Sciatic nerve (tissue), 2 donors: ENCODE measurements at places on chromosomes 6 and 20.

DNA sequence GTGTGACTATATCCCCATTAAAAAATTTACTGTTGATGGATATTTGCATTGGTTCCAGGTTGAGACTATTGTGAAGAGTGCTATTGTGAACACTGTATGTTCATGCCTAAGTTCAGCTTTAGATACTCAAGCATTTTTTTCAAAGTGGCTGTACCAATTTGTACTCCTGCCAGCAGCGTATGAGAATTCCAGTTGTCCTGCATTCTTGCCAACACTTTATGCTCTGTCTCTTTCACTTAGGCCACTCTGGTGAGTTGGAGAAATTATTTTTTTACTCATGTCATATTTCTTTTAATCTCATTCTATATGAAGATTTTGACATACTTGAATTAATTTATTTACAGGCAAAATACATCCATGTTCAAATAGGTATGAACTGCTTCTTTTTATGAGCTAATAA, 76.2 kb downstream of the JAG1 start:
- no peak for DNase-seq

GRCh38 chr6:159981403-159982245, 12.7 kb downstream of the IGF2R start:
- no peak for DNase-seq

DNA sequence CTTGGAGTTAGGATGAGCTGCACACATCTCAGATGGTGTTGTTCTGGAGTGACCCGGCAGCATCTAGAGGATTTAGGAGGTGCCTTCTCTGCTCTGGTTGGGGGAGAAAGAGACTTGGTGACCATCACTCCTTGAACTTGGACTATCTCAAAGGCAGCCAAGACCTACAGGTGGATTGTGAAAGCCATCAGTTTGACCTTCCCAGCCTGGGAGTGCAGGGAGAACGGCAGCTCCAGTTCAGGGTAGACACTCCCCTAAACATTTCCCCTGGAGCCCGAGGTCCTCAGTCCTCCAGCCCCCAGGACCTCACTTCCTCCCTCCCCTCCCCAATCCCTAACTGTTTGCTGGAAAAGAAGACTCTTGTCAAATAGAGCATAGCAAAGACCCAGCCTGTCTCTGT, 128.7 kb upstream of the ARMC2 start:
- no peak for DNase-seq

GRCh38 chr6:106377061-106377540, 16.6 kb downstream of the CRYBG1 start:
- no peak for DNase-seq

DNA sequence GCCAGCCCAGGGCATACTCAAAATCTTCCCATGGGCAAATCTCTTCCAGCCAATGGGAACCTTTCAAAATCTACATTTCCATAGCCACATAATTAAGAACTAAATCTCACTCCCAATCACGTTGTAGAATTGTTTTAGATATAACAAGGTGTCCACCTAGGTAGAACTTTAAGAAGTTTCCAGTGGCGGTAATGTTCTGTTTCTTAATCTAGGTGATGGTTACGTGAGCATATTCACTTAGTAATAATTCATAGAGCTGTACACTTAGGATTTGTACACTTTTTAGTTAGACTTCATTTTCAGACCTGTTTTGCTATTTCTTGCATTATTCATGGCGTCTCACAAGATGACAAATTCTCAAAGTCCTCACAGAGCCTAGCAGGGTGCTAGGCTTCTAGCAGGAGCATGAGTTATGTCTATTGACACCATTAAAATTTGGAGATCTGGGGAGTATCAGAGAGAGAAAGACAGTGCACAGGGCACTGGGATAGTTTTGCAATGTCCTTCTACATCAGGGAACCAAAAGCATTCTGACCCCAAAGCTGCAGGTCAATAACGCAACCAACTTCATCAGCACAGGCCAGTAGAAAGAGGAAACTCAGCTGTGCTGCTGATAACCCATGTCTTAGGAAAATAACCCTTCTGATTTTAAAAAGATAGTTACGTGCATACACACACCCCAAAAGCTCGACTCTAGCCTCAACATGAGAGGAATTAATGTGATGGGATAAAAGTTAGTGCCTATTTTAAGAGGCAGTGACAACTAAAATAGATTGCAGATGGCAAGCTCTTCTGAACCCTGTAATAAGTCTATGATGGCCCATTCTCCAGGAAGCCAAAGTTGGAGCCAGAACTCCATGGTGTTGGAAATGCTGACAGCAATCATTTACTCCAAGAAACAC, 518.1 kb upstream of the JARID2 start:
- DNase-seq = no peak

- no peak for DNase-seq
Observed at GRCh38 chr6:143992285-143992684, 15.8 kb downstream of the PLAGL1 start.

GRCh38 chr6:138691595-138692057, 81.9 kb upstream of the CCDC28A start:
- DNase-seq = no peak

DNA sequence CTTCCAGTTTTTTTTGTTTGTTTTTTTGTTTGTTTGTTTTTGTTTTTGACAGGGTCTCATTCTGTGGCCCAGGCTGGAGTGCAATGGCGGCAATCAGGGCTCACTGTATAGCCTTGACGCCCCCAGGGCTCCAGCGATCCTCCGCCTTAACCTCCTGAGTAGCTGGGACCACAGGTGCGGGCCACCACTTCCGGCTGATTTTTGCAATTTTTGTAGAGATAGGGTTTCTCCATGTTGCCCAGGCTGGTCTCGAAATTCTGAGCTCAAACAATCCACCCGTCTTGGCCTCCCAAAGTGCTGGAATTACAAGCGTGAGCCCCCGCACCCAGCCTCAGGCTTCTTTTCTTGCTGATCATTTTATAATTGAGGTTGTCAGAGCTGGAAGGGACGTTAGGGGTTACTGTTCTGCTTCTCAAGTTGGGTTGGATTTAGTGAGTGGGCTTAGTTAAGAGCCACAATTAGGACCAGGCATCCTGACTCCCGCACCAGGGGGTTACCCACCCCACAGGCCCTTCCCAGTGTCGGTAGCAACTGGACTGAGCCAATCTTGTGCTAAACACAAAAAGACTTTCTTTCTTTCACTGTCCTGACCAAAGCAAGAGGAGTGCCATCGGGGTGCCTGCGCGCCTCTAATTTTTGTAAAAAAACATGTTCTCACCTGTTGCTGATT, 13.1 kb upstream of the ZSCAN9 start:
- DNase-seq = no peak

DNA sequence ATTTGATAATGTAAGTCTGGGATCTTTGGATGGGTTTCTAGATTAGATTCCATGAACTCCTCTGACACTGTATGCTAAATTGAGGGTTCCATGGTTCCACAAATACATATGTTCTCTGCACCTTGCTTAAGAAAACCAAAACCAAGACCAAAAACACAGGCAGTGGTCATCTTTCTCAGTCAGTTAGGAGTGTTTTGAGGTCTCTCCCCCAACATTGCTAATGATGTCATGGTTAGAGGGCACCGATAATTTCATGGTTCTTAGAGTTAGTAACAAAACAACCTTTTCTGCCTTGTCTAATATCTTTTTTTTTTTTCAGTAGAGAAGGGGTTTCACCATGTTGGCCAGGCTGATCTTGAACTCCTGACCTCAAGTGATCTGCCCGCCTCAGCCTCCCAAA, 44.5 kb downstream of the ARID1B start:
- no peak for DNase-seq

- no peak for DNase-seq
Observed at GRCh38 chr6:169161572-169162167, 92.0 kb downstream of the THBS2 start.

DNA sequence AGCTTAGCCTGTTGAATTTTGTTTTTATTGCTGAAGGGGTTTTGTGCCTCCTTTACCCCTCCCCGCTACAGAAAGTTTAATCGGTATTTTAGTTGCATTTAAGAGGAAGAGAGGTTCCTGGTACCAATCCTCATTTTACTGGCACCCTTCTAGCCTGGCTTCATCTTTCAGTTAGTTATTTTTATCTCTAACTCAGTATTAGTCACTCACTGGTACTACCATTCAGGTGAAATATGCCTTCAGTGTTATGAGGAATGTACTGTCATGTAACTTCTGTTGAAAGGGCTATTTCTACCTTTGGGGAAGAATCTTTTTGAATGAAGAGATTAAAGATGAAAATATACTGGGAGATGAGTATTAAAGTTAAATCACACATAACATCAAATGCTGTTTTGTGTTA, 211.8 kb downstream of the CDKAL1 start:
- no peak for DNase-seq

GRCh38 chr6:134178161-134179044, 126.0 kb upstream of the SLC2A12 start:
- DNase-seq = peak; percentile 80

DNA sequence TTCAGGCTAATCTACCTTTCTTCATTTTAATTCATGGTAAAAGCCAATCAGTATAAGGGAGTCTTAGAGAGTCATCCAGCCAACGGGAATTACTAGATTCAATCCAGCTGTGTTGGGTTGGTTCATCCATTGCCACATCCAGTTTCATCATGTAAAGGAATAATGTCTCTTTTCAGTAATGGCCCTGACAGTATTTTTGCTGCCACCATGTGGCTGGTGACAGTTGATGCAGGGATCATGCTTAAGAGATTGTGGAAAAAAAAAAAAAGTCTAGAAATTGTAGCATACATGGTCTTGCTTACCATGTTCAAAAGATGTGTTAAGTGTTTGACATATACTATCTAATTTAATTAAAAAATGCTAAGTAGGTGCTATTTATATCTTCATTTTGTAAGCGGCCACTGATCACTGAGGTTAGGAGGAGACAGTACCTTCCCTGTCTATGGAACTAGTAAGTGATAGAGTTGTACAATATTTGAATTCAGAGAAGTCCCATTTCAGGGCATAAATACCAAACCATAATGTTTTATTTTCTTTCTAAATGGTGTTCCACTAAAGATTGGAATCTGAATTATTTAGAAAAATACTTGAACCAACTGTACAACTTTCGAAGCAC, 135.9 kb downstream of the KHDRBS2 start:
- no peak for DNase-seq

DNA sequence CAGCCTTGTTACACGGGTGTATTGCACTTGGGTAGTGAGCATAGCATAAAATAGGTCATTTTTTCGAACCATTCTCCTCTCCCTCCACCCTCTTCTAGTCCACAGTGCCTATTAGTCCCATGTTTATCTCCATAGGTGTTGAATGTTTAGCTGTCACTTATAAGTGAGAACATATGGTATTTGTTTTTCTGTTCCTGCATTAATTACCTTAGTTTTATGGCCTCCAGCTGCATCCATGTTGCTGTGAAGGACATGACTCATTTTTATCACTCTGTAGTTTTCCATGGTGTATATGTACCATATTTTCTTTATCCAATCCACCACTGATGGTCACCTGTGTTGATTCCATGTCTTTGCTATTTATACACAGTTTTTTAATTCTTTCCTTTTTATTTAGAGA, 889.5 kb downstream of the EYS start:
- no peak for DNase-seq

DNA sequence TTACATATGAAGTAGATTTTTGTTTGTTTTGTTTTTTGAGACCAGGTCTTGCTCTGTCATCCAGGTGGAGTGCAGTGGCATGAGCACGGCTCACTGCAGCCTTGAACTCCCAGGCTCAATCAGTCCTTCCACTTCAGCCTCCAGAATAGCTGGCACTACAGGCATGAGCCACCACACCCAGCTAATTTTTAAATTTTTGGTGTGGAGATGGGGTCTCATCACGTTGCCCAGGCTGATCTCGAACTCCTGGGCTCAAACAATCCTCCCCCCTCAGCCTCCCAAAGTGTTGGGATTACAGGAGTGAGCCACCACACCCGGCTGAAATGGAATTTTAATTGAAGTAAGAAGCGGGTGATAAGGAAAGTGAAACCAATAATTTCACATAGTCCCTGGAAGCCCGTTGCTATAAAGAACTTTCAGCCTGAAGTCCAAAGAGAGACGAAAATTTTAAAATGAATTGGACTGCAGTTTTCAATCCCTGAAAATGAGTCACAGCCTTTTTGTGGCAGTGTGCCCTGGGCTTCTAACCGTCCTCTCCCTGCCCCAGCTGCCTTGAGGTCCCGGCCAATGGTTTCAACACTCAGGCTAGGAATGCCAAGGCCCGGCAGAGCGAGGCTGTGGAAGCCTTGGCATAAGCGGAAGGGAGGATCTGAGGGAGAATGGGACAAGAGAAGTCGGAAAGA, 757 bp downstream of the RAET1E start:
- DNase-seq = peak; percentile 88

- no peak for DNase-seq
Observed at GRCh38 chr6:41581381-41581991, 35.3 kb downstream of the FOXP4 start.

- no peak for DNase-seq
Observed at GRCh38 chr6:113290684-113291083, 566.5 kb upstream of the MARCKS start.

- DNase-seq = no peak
Observed at GRCh38 chr20:19929481-19930145, 87.5 kb upstream of the NAA20 start.

- no peak for DNase-seq
Observed at GRCh38 chr20:37007898-37008649, 56.6 kb upstream of the SAMHD1 start.

DNA sequence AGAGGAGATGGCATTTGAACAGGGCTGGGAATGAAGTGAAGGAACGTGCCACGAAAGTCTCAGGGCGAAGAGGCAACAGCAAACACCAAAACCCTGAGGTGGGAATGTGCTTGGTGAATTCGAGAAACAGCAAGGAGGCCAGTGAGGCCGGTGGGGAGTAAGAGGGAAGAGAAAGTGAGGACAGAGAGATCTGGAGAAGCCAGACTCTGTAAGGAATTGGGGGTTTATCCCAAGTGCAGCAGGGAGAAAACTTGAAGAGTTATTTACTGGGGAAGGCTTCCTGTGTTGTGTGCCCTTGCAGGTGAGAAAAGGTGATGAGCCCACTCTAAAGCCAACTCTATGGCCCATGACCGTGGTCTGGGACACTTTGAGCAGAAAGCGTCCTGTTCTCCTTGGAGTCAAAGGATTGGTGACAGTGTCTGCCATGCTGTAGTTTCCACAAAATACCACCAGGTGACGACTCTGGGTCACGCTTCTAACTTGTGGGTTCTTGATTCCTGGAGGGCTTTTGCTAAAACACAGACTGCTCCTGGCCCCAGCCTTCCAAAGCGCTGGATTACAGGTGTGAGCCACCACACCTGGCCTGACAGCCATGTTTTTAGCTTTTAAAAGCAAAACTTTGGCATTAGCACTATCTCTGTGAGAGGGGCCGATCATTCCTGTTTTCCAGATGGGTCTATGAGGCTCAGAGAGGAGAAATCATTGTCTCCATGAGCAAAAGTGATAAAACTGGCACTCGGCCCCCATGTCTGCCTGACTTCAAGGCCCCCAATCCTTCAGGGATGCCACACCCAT, 18.0 kb upstream of the CSNK2A1 start:
- DNase-seq = peak; percentile 66

GRCh38 chr20:47274401-47275108, 81.9 kb downstream of the ZMYND8 start:
- DNase-seq = peak; percentile 6

DNA sequence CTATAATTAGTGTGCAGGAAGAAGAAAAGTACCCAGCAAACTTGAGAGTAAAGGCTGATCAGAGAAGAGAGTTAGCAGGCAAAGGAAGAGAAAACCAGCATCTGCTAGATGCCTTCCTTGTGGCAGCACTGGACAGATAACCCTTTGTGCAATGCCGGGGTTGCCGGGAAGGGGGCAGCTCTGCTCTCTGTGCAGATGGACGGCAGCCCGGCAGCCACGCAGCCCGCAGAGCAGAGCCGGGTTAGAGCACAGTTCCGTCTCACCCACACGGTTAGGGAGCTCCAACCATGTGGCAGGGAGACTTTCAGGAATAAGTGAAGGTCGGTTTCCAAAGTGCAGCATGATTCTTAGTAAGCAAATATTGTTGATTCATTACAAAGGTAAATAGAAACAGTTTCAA, 80.0 kb upstream of the RPS6KA2 start:
- no peak for DNase-seq
